Urinary bladder (tissue), 4 donors: ENCODE measurements at places on chromosomes 11 and 22. TPM values are rescaled to one million over a fixed set of nuclear protein-coding genes. Genes with fewer than 3 reads are reported as not detected.

The GAS2L1 gene
- total RNA-seq: 4.8 TPM

The TRIM22 gene
- 49.1 TPM for total RNA-seq

The TSKU gene
- total RNA-seq: 10.0 TPM

The CALCA gene
- not detected for total RNA-seq

The GLB1L2 gene
- total RNA-seq: 1.5 TPM

The YPEL4 gene
- 1.7 TPM for total RNA-seq

The ZNF280A gene
- total RNA-seq: not detected

The CRYAB gene
- 21.3 TPM for total RNA-seq

The PARVG gene
- 5.8 TPM for total RNA-seq

The SPDYC gene
- total RNA-seq: not detected

The BIRC3 gene
- 6.2 TPM for total RNA-seq

The SAA4 gene
- not detected for total RNA-seq

The OSBP2 gene
- total RNA-seq: 5.2 TPM

The OR51D1 gene
- not detected for total RNA-seq

The KCNE3 gene
- total RNA-seq: 6.8 TPM

The ELFN2 gene
- 0.21 TPM for total RNA-seq

The FAM111B gene
- total RNA-seq: 25.9 TPM

The CNTF gene
- total RNA-seq: 1.3 TPM

The TBX10 gene
- not detected for total RNA-seq

The CLDN5 gene
- total RNA-seq: 49.3 TPM

The GLYATL1 gene
- total RNA-seq: 0.79 TPM

The FXYD6 gene
- 56.2 TPM for total RNA-seq

The KLHDC7B gene
- total RNA-seq: 0.11 TPM

The B4GALNT4 gene
- total RNA-seq: 13.4 TPM

The TPH1 gene
- total RNA-seq: 2.5 TPM

The OR9G4 gene
- total RNA-seq: not detected

The MEI1 gene
- 0.95 TPM for total RNA-seq

The MUC2 gene
- not detected for total RNA-seq

The PLCB3 gene
- total RNA-seq: 14.8 TPM

The APOA4 gene
- not detected for total RNA-seq

The MN1 gene
- total RNA-seq: 9.1 TPM

The CFAP300 gene
- 5.9 TPM for total RNA-seq

The OR10A2 gene
- total RNA-seq: not detected

The ACTN3 gene
- not detected for total RNA-seq

The MS4A15 gene
- total RNA-seq: not detected

The OR51I1 gene
- total RNA-seq: 0.63 TPM

The RBMXL2 gene
- not detected for total RNA-seq

The CCDC87 gene
- total RNA-seq: not detected
